Activated CD4-positive, CD25-positive, alpha-beta regulatory T cell (primary cell): ENCODE measurements at places on chromosomes 1 and 21.

- no peak for DNase-seq
Measured at GRCh38 chr21:44854391-44854663, 19.2 kb downstream of the PTTG1IP start.

DNA sequence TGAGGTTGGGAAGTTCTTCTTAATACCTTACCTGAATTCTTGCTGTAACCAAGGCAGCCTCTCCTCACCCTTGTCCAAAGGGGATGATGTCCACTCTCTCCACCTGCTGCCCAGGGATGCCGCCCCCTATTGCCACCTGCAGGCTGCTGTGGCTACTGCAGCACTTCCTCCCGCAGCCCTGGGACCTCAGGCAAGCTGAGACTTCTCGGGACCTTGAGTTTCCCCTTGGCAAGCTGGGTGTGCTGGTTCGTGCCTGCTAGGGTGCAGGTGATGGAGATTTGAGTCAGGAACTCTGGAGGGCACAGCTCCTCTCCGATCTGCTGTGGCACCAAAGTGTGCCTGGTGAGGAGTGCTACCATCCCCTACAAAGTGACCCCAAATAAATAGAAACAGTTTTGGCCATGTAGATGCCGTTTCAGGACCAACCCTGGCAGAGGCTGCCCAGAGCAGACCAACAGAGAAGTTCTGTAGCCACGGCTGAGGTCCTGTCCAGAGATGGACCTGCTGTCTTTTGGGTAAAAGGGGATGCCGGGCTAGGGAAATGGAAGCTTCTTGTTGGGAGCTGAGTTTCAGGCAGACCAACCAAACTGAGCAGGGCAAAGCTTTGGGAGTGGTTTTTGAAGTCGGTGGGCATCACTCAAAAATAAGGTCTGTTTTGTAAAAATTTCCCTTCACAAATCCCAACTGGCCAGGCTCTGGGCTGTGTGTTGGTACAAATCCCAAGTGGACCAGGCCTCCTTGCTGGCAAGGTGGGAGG lies 31.7 kb downstream of the RUNX3 start:
- DNase-seq = no peak

GRCh38 chr1:62178372-62178771 lies 16.3 kb upstream of the L1TD1 start:
- no peak for DNase-seq

- DNase-seq = no peak
Measured at GRCh38 chr1:12433323-12434053, 184.5 kb downstream of the DHRS3 start.

DNA sequence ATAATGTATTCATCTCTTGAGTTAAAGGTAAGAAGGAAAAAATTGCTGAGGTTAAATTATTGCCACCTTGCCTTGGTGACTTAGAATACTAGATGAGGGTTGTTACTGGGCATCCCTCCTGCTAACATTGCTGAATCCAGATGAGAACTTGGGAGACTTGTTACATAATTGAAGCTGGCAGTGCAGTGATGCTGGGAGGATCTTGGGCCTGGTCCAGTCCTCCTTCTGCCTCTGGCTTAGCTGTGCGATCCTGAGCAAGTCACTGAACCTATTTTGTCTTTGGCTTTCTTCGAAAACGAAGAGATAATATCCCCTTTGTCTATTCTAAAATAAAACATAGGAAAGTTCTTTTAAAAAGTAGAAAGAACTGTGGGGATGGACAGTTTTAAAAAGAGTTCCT lies 244.9 kb upstream of the NRIP1 start:
- no peak for DNase-seq

DNA sequence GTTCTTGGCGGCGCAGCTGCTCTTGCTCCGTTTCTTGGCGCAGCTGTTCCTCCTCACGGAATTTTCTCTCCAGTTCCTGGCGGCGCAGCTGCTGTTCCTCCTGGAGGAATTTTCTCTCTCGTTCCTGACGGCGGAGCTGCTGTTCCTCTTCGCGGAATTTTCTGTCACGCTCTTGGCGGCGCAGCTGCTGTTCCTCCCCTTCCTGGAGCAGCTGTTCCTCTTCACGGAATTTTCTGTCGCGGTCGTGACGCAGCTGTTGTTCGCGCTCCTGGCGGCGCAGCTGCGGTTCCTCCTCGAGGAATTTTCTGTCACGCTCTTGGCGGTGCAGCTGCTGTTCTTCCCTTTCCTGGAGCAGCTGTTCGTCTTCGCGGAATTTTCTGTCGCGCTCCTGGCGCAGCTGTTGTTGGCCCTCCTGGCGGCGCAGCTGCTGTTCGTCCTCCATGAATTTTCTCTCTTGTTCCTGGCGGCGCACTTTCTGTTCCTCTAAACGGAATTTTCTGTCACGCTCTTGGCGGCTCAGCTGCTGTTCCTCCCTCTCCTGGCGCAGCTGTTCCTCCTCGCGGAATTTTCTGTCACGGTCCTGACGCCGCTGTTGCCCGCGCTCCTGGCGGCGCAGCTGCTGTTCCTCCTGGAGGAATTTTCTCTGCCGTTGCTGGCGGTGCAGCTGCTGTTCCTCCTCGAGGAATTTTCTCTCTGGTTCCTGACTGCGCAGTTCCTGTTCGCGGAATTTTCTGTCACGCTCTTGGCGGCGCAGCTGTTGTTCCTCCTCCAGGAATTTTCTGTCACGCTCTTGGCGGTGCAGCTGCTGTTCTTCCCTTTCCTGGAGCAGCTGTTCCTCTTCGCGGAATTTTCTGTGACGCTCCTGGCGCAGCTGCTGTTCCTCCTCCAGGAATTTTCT lies 7.0 kb downstream of the TCHH start:
- DNase-seq = no peak

GRCh38 chr1:163227126-163227525 lies 24.4 kb upstream of the RGS5 start:
- no peak for DNase-seq

GRCh38 chr1:5504364-5504740 lies 487.9 kb downstream of the NPHP4 start:
- DNase-seq = no peak

GRCh38 chr1:153032677-153033308 lies 1.8 kb downstream of the SPRR1B start:
- no peak for DNase-seq

- DNase-seq = no peak
Measured at GRCh38 chr1:114756009-114756892, 1.5 kb downstream of the CSDE1 start.

GRCh38 chr1:180969434-180969833 lies 53.2 kb downstream of the STX6 start:
- DNase-seq = no peak

- no peak for DNase-seq
Measured at GRCh38 chr1:87117761-87118368, 203.4 kb downstream of the HS2ST1 start.

DNA sequence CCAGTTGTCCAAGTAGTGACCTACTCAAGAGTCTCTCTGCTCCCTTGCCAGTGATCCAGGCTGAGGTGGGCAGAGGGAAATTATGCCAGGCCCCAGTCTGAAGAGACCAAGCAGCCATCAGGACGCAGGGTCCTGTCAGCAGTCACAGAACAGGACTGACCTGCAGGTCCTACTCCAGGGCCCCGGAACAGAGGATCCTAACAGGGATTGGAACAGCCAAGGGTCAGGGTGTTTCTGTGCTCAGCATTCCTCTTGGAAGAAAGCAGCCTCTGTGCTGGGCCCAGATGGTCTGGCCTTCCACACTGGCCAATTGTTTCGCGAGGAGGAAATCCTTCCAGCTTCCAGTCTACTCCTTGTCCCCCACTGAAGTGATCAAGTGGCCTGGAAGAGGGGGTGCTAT lies 41.6 kb upstream of the USP1 start:
- no peak for DNase-seq

DNA sequence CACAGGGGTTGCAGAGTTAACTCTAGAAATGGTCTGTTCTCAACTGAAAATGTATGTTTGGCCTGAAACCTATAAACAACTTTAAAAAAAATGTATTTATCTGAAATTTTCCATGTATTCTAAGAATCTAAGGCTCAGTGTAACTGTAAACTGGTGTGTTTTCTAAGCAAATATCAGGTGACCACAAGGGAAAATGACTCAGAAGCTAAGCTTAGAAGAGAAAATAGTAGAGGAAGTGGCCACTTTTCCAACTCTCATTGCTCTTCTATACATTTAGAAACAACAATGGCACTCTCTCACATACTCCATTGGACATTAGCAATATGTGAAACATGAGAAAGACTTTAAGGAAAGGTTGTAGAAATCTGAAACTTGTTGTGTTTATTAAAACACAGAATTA lies 7.5 kb downstream of the TNFSF18 start:
- DNase-seq = no peak

DNA sequence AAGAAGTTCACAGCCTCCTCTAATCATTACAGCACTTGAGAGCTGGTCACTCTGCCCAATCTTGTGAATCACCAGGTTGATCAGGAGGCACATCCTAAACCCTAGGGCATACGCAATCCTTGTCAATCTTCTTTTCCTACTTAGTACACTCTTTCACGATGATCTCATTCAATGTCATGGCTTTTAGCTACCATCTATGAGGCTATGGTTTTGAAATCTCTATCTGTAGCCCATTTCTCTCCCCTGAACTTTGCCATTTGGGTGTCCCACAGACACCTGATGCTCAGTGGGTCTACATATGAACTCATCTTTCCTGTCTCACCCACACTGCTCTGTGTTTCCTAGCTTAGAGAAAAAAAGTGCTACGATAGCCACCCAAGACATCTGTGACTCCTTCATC lies 1.9 kb upstream of the MED18 start:
- no peak for DNase-seq

DNA sequence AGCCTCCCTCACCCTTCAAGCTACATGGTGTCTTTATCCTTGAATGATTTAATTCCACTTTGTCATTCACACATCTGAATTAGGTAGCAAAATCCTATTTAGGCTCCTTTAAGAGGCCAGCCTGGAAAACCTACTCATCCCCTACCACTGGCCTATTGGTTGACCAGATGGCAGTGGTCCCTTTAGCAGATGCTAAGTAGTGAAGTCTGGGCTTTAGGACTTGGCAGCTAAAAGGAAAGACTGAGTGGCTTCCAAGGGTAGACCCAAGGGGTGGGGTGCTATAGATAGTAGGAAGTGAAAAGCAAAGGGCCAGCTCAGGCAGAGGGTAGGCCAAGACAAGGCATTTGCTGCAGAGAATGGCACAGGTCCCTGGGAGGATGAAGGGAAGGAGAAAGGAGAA lies 46.6 kb downstream of the KCNJ6 start:
- no peak for DNase-seq

DNA sequence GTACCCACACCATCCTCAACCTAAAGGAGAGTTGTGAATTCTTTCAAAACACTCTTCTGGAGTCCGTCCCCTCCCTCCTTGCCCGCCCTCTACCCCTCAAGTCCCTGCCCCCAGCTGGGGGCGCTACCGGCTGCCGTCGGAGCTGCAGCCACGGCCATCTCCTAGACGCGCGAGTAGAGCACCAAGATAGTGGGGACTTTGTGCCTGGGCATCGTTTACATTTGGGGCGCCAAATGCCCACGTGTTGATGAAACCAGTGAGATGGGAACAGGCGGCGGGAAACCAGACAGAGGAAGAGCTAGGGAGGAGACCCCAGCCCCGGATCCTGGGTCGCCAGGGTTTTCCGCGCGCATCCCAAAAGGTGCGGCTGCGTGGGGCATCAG lies 638 bp upstream of the OLIG2 start:
- no peak for DNase-seq
